ENCODE measurements at places on chromosomes 4 and X.

DNA sequence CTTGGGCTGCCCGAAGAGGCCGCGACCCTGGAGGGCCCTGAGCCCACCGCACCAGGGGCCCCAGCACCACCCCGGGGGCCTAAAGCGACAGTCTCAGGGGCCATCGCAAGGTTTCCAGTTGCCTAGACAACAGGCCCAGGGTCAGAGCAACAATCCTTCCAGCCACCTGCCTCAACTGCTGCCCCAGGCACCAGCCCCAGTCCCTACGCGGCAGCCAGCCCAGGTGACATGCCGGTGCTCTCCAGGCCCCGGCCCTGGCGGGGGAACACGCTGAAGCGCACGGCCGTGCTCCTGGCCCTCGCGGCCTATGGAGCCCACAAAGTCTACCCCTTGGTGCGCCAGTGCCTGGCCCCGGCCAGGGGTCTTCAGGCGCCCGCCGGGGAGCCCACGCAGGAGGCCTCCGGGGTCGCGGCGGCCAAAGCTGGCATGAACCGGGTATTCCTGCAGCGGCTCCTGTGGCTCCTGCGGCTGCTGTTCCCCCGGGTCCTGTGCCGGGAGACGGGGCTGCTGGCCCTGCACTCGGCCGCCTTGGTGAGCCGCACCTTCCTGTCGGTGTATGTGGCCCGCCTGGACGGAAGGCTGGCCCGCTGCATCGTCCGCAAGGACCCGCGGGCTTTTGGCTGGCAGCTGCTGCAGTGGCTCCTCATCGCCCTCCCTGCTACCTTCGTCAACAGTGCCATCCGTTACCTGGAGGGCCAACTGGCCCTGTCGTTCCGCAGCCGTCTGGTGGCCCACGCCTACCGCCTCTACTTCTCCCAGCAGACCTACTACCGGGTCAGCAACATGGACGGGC lies 579 bp downstream of the ABCD1 start:
- no peak for DNase-seq

DNA sequence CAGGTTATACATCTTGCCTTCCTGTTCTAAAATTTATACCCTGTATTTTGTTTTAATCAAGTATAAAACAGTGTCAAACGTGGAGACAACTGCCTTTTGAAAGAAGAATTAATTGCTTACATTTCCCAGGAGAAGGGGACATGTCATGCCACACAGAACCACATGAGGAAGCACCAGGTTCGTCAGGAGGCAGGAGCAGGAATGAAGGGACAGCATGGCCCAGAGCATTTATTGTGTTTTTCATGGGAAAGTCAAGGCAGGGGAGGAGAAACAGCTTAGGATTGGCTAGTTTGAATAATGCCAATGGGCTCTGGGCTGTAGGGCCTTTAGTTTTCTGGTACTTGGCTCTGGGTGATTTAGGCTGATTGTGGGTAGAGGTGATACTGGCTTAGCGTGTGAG lies 203.7 kb downstream of the CFAP299 start:
- no peak for DNase-seq

- no peak for DNase-seq
These were observed 105.2 kb downstream of the UCHL1 start for GRCh38 chr4:41361794-41362526.

DNA sequence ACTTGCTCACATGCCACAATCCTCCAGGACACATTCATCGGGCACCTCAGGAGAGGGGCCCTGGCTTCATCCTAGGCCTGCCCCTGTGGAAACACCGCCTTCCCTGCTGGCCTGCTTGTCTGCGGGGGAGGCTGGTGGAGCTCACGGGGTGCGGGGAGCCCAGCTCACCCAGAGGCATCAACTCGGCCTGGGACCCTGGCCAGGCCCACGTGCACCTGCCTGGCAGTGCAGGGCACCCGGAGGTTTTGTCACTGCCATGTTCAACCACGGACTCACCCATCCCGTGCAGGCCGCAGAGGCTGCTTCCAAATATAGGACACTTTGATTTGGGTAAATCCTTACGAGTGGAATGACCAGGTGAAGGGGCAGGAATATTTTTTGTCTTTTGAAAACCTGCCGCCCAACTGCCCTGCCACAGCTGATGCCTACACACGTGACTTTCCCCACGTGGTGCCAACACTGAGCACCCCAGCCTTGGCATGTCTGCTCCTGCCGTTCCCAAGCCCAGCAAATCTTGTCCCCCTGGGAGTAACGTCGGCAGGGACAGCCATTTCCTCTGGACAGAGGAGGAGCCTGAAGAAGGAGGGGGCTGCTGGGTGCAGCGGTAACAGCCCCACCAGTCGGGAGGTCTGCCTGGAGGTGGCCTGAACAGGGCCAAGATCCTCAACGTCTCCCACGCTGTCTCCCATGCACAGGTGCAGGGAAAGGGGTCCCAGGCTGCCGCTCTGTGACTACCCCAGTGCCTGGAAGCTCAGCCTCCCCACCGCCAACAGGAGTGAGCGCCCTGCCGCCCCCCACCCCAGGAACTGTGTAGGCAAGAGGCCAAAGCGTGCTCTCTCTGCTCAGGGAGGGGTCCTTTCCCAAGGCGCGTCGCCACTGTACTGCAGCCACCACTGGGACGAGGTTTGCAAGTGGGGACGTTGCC lies 8.5 kb downstream of the MXD4 start:
- DNase-seq = no peak

DNA sequence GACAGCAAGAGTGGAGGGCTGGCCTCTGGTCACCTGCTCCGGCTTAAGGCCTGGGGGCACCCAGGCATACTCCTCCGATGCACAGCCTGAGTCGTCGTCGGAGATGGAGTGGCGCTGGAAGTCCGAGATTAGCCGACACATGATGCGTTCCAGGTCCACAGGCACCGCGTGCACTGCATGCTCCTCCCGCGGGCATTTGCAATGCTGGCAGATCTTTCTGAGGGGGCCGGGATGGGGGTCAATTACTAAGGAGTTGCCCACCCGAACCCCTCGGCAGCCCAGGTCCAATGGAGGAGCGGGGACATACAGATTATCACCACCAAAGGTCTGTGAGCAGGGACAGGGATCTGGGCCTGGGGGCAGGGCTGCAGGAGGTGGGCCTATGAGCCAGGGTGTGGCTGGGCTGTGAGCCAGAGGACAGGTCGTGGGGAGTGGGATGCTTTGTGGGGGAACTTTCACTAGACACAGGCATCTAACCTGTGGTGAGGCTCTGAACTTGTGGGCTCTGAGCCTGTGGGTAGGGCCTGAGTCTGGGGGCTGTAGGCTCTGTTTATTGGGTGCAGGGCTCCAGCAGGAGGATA lies 2.4 kb downstream of the PRICKLE3 start:
- DNase-seq = no peak

DNA sequence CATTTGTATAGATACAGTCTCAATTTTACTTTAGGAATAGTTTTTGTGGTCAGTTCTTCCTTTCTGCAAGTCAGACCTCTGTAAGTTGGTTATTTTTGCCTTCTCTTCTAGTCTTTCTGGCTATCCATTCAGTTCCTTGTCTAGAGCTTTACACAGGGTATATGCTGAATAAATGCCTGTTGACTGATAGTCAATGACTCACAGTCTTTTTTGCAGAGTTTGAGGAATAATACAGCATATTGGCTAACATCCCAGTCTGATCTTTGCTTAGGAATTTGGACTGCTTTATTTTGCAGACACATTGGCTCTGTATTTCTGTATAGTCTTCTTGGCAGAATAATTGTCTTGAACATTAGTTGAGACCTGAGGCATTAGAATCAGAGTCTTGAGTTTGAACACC lies 132.4 kb downstream of the MAGEC1 start:
- DNase-seq = no peak

DNA sequence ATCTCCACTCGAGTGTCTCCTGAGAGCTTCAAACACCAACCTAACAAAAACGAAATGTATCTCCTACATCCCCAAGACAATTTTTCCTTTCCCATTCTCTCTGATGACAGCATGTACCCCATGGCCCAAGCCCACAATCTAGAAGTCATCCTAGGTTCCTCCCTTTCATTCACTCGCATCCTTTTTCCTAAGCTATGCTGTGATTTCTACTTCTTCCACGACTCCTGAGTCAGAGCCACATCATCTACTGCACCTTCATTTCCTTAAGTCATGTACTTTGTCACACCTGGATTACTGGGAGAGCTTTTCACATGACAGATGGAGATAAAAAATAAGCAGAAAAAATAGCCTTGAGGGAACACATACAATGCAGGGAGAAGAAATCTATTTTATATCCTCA lies 20.1 kb downstream of the C4orf36 start:
- DNase-seq = no peak

- no peak for DNase-seq
These were observed 362.0 kb upstream of the BOD1L1 start for GRCh38 chr4:13989501-13989900.

- no peak for DNase-seq
These were observed 56.5 kb downstream of the CT47B1 start for GRCh38 chrX:120819126-120819525.

DNA sequence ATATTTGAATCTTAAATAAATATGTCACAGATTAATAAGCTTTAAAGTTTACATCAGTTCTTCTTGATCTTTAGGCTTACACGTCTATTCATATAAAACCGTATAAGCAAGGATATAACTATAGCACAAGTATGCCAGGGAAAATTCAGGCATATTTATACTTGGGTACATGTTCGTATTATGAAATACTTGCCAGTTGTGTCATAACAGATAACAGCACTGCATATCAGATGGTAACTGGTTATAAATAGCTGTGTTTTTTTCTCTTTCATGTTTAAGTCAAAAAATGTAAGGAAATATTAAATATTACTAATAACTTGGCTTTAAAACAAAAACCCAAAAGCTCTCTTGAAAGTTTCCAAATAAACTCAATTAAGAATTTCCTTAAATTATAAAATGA lies 17.5 kb downstream of the BRWD3 start:
- no peak for DNase-seq

DNA sequence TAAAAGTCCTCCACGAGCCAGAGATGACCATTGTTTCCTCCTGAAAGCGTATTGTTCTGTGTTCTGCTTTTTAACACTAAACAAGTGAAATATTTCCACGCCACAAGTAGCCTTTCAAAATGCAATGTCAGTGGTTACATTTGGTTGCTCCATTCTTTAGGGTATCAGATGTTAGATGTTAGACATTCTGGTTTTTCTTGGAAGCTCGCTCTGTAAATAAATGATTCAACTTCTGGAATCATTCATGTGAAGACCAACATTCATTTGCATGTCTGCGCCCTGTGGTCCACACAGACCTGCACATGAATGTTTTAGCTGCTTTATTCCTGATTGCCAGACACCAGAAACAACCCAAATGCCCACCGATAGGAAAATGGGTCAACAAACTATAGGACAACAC lies 38.0 kb upstream of the HELT start:
- DNase-seq = no peak

GRCh38 chr4:56128213-56128612 lies 179.5 kb downstream of the CEP135 start:
- DNase-seq = no peak

GRCh38 chrX:129239371-129239770 lies 283.9 kb downstream of the SMARCA1 start:
- no peak for DNase-seq

DNA sequence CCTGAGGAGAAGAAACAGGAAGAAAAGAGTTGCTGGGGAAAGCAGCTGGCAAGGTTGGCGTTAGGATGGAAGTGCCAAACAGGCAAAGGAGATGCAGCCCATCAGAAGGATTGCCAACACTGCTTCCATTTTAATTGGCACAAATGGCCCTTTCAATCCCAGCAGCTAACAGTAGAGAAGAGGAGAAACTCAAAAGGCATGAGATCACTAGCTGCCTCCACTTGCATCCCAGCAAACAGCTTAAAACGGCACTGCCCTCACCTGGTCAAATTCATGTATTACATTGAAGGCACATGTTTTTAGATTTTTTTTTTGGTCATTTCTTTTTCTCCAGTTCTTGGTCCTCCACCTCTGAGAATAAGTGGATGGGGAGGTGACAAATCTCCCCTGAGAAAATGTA lies 14.9 kb upstream of the LOC101059915 start:
- DNase-seq = no peak

DNA sequence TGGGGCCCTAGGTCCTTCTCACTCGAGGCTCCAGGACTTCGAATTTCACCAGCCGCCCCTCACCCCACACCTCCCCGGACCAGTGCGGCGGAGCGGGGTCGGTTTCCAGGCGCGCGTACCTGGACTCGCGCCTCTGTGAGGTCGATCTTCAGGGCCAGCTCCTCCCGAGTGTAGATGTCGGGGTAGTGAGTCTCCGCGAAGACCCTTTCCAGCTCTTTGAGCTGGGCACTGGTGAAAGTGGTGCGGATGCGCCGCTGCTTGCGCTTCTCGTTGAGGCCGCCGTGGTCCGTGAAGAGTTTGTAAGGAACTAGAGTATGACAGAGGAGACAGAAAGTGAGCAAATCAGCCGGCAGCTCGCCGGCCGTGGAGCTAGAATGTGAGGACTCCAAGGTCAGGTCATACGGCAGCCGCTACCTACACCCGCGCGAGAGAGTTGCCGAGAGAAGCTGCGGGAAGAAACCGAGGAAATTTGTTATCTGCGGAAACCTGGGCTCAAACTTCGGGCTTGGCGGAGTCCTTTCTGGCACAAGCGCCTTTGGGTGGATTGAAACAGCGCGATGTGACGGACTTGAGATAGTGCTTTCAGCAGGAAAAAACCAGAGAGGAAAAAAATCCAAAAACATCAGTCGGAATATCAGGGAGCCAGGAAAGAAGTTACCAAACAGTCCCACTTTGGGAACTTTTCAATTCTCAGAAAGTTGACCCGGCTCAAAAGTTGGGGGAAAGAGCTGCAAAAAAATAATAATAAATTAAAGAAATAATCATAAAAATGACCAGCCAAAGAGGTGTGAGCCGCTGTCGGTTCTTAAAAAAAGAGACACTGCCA lies 1.1 kb downstream of the PHOX2B start:
- no peak for DNase-seq

GRCh38 chrX:130497531-130497930 lies 95.7 kb downstream of the RBMX2 start:
- no peak for DNase-seq

DNA sequence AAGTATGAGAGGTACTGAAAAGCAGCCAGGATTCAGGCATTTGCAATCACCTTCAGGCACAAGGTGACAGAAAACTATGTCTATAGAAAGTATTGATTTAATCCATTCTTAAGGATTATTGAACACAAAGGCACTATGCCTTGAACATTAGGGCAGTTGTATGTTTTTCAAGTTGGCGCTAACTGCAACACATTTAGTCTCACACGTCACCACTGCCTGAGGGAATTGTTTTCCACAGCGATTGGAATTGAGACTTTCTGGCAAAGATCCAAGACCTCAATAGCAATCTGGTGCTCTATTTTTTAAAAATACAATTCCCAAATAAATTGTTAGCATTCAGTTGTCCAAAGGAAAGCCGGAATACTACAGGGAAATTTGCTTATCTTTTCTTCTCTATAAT lies 52.7 kb upstream of the FTHL17 start:
- DNase-seq = no peak

GRCh38 chr4:89657931-89658700 lies 178.8 kb downstream of the SNCA start:
- no peak for DNase-seq

DNA sequence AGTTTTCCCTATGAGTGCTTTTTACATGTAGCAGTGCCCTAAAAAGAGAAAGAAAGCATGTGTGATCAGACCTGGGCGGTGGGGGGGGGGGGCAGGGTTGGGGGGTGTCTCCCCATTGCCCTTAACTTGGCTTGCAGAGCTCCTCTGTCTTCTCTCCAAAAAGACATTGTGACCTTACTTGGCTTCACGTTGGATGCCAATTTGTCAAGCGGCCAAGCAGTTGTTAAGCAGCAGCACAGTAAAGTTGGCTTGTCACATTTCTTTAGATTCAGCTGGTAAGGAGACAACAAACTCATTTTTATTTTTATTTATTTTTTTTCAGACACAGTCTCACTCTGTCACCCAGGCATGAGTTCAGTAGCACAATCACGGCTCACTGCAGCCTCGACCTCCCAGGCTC lies 57.3 kb upstream of the ZNF157 start:
- no peak for DNase-seq
